ENCODE measurements at places on chromosomes 3 and 15.

- DNase-seq: no peak
Observed at GRCh38 chr15:50628421-50628820, 58.2 kb downstream of the TRPM7 start.

DNA sequence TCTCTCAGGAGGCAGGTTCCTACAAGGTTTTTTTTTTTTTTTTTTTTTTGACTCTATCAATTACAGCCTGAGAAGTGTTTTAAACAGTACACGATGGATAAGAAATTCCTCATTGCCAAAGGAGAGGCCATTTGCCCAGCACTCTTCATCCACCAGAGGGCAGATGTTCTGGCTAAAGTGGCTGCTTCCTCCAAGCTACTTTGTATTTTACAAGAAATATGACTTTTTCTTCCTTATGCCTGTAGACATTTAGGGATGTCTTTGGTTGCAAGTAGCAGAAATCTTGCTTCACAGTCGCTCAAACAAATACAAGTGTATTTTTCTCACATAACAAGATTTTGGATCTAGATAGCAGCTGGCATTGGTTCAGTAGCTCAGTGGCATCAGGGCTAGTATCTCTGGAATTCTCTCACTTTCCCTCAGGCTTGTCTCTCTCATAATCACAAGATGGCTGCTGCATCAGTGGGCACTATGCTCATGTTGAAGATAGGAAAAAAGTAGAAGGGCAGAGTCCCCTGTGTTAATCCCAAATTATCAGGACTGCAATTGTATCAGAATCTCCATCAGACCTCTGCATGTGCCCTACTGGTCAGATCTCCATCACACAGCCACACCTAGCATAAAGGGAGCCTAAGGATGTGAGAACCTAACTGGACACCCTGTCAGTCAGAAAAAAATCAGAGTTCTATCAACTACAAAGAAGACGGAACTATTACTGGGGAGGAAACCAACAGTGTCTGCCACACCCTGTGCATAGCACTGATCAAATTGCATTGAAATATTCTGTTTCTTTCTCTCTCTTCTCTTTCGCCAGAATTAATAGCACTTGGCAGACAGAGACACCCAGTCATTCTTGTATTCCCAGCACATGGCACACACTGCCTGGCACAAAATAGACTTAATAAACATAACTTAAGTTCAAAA is 138.9 kb upstream of the COL8A1 start:
- DNase-seq: no peak

- no peak for DNase-seq
Observed at GRCh38 chr3:159892171-159892795, 96.4 kb upstream of the IL12A start.

DNA sequence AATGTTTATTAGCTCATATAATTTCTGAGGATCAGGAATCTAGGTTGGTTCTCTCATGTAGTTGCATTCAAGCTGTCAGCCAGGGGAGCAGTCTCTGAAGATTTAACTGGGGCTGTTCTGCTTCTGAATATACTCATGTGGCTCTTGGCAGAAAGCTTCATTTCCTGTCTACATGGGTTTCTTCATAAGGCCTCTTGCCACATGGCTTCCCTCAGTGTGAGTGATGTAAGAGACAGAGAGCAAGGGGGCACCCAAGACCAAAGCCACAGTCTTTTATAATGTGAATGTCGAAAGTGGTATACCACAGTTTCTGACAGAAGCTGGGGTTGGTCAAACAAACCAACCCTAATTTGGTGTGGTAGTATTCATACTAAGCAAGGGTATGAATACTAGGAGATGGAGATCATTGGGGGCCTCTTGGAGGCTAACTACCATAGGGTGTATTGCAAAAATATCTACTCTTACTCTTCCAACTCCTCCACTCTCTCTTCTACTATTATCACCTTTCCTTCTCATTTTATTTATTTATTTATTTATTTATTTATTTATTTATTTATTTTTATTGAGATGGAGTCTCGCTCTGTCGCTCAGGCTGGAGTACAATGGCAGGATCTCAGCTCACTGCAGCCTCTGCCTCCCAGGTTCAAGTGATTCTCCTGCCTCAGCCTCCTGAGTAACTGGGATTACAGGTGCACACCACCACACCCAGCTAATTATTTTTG is 123.8 kb downstream of the B3GALNT1 start:
- no peak for DNase-seq

- DNase-seq: no peak
Observed at GRCh38 chr15:90595763-90596155, 66.0 kb downstream of the CRTC3 start.

GRCh38 chr3:112333002-112333380 is at the start of gene CD200:
Gene CD200 (plus strand): TSS chr3:112333156. CDS start chr3:112333213, 57 bp downstream.
- peak; percentile 65 for DNase-seq

GRCh38 chr3:164351131-164351530 is 727.2 kb downstream of the SI start:
- DNase-seq: no peak

Data from DMS153 (cell line).